ENCODE measurements at places on chromosomes 1 and 21.

DNA sequence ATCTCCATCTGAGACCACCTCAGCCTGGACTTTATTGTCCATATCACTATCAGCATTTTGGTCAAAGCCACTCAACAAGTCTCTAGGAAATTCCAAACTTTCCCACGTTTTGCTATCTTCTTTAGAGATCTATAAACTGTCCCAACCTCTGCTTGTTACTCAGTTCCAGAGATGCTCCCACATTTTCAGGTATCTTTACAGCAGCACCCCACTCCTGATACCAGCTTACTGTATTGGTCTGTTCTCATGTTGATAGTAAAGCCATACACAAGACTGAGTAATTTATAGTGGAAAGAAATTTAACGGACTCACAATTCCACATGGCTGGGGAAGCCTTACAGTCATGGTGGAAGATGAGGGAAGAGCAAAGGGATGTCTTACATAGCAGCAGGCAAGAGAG is 465.4 kb upstream of the PBX1 start:
- no peak for DNase-seq

DNA sequence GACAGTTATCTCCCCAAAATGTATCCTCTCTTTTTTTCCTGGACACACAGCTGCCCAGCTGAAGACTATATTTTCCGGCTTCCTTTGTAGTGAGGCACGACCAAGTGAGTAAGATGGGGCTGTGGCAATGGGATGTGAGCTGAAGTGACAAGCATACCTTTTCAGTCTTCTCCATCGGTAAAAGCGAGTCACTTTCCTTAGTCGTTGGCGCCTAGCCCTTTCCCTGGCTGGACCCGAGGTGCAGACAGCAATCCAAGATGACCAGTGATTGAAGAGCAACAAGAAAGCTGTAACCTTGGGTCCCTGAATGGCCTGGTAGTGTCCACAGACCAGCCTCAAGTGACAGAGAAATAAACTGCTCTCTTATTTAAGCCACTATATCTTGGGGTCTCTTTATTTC is 155.2 kb downstream of the NR5A2 start:
- no peak for DNase-seq

- DNase-seq: peak; percentile 39
These were observed 2.5 kb upstream of the PCBP3 start for GRCh38 chr21:45640888-45641479.

DNA sequence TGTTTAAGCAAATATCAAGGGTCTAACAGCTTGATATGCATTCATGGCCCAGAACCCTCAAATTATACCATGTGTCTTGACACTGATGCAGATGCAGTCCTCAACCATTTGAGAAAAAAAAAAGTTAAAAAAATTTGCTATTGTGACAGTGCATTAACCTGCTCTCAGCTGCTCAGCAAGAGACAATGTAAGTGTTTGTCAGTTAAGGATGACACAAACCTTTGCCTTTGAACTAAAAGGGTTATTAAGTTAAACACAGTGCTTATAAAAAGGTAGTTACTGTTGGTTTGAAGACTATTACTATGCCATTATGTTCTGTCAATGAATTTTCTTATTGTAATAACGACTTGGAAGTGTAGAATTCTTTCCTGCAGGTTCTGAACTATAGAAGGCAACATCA is 655.6 kb upstream of the NEGR1 start:
- DNase-seq: no peak

DNA sequence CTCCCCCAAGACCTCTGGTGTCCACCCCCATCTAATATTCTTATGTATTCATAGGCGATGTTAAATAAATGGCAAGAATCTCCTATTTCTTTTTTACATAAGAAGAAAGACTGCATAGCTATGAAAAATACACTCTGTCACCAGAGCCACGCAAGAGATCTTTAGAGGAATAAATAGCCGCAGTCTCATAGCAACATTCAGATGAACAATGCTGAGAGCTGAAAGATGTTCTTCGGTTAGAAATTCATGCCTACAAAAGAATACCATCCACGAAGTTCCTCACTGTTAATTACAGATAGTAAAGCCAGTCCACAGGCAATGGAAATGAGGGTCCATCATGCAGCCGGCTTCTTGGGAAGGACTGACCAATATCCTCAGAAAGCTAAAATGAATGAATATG is 76.0 kb upstream of the SOD1 start:
- no peak for DNase-seq

DNA sequence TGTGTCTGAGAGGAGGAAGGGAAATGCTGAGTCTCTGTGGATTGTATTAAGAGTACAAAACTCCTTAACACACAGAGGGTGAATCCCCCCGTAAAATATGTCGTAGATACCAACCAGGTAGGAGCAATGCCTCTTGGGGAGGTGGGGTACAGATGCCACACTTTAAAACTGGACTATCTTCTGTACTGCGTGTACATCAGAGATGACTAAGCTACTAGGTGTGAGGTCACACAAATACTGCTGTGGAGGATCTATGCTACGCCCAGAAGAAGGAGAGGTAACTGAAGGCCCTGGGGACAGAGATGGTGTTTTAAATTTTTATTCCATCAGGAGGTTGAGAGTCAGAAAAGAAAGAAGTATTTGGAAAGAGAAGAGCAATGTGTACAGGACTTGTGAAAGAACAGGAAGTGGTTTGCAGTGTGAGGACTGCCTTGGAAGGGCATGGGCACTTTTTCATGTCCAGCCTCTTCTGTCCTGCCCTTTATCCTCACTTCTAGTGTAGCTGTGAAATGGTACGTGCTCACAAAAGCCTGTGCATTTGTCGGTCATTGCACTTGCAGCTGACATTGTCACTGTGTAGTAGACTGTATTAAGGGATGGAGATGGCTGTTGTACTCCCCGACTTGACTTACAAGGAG is 287.8 kb upstream of the CHRM3 start:
- no peak for DNase-seq

DNA sequence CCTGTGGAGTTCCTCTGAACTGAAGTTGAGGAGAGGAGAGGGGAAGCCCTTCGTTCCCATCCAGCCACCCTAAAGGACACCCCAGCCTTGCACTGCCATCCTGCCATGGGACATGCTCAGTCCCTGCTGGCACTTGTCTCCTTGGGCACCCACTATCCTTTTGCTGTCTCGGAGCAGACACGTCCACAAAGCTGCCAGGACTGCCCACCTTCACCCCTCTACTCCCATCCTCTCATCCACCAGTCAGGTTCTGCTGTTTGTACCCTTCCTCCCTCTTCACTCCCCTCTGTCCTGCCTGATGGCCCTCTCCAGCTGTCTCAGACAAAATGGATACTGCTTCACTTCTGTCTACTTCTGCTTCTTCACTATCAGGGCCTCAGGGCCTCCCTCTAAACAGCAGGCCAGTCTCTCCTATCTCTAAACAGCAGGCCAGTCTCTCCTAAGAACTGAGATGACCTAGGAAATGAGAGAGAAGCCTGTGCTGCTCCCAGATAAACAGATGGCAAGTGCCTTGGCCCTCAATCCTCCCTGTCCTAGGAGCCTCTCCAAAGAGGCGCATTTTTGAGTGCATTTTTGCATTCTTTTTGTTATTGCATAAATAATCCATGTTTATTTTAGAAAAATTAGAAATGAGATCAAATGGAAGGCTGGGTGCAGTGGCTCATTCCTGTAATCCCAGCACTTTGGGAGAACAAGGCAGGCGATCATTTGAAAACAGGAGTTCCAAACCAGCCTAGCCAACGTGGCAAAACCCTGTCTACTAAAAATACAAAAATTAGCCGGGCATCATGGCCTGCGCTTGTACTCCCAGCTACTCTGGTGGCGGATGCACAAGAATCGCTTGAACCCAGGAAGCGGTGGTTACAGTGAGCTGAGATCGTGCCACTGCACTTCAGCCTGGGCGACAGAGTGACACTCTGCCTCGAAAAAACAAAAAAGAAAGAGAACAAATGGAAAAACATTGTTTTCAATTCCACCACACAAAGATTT is 4.4 kb upstream of the PYCR2 start:
- no peak for DNase-seq

GRCh38 chr1:9400425-9401079 is 107.9 kb downstream of the SPSB1 start:
- no peak for DNase-seq

GRCh38 chr1:945688-946556 is 13.1 kb downstream of the NOC2L start:
- no peak for DNase-seq

- no peak for DNase-seq
These were observed 16.5 kb downstream of the DYRK1A start for GRCh38 chr21:37383086-37383485.

GRCh38 chr1:209822706-209823105 is 5.1 kb upstream of the UTP25 start:
- no peak for DNase-seq

DNA sequence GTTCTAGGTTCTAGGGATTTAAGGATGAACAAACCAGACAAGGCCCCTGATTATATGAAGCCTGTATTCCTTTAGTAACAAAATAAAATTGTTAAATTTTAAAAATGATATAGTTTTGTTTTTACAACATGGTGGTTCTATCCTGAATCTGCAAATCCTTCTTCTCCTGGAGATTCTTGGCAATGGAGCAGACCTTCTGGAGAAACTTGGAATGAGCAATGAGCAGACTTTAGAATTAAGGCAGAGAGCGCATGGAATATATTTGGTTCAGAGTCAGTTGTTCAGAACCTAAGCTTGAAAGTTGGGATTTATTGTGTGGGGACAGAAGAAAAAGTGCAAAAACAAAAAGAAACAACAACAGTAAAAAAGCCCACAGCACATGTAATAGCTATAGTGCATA is 381.1 kb downstream of the ADGRL2 start:
- DNase-seq: no peak

DNA sequence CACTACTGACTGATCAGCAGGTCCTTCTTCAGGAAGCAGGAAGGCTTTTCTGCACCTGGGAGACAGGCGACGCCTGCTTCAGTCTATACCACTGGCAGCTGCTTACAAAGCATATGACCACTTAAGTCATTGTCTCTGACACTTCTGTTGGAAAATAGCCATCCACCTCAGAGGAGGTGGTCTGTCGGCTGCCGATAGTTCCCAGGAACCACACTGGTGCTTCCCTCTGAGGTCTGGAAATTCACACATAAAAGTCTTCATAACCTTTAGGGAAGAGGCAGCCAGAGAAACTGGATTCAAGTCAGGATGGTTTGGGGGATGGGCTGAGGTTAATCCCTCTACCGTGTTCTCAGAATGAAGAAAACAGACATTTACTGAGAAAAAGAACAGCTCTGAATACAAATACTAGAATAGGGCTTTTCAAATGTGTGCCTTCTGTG is 15.6 kb upstream of the SRP9 start:
- peak; percentile 51 for DNase-seq

- DNase-seq: peak; percentile 79
These were observed 22.2 kb downstream of the KCNN3 start for GRCh38 chr1:154847891-154848290.

DNA sequence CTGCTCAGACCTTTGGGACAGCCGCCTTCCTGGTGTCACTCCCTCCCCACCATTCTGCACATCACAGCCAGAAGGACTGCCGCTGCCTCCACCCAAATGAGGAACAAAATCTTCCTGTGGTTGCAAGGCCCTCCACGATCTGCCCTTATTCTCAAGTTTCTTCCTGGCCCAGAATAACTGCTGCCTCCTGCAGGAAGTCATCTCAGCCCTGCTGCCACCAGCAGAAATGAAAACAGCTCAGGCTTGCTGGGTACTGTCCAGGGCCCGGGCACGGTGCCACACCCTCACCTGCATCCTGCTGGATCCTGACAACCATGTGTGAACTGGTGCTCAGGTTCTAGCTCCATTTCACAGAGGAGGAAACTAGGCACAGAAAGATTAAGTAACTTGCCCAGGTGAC is 2.8 kb downstream of the CLDN19 start:
- no peak for DNase-seq

- DNase-seq: peak; percentile 7
These were observed 4.4 kb upstream of the FNDC5 start for GRCh38 chr1:32874860-32875752.

DNA sequence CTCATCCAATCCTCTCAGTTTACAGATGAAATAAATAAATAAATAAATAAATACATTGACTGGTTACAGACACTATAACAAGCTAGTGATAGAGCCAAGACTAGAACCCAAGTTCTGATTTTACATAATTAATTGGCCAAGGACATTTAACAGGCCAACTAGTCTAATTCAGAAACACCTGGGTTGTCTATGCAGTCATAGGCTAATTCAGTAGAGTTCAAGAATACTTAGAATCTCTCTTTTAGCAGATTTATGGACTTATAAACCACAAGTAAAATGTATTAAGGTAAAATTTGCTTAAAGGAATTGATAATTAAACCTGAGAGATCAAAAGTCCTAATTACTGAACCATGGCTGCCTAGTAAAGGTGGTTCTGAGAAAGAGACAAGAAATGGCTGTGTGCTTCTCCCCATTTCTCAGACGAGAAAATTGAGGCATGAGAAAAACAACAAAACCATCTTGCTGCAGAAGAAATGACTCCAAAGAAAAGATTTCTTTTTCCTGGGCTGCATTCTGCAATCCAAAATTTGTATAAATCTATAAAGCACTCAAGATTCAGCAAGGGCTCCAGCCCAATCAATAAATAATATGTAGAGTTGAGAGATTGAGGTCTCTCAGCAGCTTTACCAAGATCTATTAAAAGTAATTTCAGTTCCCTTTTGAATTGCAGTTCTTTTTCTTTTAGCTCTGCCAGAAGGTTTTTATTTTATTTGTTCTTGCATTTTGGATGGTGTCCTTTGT is 98.3 kb downstream of the DUSP10 start:
- no peak for DNase-seq

DNA sequence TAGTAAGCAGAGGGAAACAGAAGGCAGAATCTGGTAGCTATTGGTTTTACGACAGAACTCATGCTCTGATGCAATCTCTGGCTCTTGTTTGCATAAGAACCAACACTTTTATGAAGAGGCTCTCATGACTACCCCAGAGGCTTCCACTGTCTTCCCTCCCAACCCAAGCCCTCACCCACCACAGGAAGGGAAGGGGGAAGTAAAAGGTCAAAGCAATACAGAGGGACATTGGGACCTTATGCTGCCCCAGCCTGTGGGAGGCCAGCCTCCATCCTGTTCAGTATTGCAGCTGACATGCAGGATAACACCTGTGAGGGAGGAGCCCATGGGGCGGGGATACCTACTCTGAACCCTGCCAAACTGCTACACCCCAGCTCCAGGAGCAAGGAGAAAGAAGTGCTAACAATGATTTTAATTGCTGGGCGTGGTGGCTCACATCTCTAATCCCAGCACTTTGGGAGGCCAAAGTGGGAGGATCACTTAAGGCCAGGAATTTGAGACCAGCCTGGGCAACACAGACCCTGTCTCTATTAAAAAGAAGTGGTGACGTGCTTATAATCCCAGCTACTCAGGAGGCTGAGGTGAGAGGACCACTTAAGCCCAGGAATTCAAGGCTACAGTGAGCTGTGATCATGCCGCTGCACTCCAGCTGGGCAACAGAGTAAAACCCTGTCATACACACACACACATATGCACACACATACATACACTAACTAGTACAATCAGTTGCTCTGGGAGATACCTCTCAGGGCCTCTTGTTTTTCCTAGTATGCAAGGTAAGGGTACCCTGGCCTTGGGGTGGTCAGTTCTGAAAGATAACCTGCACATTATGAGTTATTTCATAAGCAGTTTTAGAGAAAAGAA is 9.5 kb downstream of the MR1 start:
- no peak for DNase-seq

Measured in right hindlimb (tissue), 1 donor.